PC-9 (cell line): ENCODE measurements at places on chromosomes 2 and 18.

- peak; percentile 22 for DNase-seq
Measured at GRCh38 chr2:72004976-72005375, 142.7 kb downstream of the CYP26B1 start.

GRCh38 chr2:42804338-42804737, 12.0 kb upstream of the HAAO start:
- DNase-seq = no peak

DNA sequence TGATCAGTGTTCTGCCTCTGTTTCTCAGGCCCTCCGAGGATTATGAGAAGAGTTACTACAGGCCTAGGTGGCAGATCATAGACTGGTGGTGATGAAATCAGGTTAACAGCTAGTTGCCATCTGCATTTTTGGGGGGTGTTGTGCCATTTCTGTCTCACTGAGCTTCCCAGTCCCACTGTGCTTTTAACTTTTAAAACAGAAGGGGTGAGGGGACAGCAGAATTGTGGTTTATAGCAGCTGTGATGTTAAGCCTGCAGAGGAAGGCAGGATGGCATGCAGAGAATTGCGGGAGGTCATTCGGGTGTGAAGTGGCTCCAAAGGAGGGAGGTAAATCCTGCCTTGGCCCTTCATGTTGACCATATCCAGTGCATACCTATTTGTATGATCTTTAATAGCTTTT, 5.0 kb downstream of the CAB39 start:
- no peak for DNase-seq

DNA sequence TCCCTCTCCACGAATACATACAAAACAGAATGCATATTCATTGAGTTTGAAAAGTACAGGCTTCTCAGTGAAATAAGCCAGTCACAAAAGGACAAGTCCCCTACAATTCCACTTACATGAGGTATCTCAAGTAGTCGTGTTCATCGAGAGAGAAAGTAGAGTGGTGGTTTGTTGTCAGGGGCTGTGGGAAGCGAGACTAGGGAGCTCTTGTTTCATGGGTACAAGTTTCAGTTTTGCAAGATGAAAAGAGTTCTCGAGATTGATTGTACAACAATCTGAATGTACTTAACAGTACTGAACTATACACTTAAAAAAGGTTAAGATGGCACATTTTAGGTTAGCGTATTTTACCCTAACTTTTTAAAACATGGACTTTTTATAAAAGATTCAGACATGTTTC, 71.5 kb upstream of the TTC39C start:
- no peak for DNase-seq

- no peak for DNase-seq
Measured at GRCh38 chr2:156708051-156708450, 271.9 kb downstream of the GPD2 start.

DNA sequence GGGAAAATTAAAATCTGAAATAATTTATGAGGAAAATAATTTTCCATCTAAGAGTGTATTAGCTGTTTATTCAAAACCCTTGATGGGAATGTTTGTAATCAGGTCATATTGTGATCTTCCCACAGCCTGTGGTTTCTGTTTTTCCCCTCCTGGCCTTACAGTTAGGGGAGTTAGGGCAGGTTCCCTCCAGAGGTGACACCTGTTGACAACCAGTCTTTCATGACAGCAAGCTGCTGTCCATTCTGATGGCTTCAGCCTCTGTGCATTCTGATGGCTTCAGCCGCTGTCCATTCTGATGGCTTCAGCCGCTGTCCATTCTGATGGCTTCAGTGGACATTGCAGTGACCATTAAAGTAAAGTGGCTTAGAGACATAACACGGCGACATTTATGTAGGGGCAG, 328.2 kb downstream of the GBX2 start:
- no peak for DNase-seq

DNA sequence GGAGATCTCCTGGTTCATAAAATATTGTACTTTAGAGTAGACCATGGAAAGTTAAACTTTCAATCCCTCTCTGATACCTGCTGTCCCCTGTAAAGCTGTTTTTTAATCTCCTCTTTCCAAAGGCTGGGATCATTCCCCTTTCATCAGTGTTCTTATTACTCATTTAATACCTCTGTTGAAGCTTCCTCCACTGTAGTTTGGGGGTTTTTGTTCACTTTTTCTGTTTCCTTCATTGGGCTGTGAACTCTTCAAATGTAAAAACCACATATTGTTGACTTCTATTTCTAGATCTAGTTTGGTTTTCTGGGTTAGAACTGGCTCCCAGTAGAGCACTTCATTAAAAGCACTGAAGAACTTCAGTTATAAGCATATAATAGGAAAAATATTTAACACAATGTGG, 598.1 kb downstream of the RNF144A start:
- no peak for DNase-seq

DNA sequence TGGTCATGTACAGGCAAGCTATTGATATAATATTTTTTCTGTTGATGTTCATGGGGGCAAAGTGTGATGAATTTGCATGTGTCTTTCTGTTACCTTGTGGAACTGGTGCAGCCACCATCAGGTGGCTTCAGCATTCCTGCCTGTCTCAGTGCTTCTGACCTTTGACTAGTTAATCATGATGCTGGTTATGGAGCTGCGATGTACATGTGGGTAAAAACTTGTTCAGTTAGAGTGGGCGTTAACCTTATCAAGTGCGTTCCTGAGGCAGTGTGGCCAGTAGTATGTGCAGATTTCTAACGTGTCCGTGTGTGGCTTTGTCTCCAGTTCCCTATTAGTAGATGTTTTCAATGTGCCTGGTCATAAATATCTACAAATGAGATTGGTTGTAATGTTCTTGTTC, 127.4 kb upstream of the ZSWIM2 start:
- no peak for DNase-seq

GRCh38 chr18:54284981-54285785, 15.9 kb downstream of the POLI start:
- DNase-seq = peak; percentile 10

DNA sequence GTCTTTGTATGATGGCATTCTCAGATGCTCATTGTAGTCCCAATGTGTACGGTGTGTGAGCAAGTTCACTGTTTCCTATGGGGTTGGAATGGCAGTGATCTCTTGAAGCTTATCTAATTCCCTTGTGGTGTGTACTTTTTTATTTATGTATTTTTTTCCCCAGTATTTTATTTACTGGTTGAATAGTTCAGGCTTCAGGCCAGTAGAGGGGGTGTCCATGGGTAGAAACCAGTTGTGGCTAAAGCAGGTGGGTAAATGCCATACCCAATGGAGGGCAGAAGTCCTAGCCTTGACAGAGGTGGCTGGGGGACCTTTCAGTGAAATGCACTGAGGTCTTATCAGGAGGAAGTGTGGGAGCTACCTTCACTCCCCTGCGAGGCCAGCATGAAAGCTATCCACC, 351.4 kb upstream of the CWC22 start:
- no peak for DNase-seq

- no peak for DNase-seq
Measured at GRCh38 chr2:114461116-114461515, 18.7 kb downstream of the DPP10 start.

DNA sequence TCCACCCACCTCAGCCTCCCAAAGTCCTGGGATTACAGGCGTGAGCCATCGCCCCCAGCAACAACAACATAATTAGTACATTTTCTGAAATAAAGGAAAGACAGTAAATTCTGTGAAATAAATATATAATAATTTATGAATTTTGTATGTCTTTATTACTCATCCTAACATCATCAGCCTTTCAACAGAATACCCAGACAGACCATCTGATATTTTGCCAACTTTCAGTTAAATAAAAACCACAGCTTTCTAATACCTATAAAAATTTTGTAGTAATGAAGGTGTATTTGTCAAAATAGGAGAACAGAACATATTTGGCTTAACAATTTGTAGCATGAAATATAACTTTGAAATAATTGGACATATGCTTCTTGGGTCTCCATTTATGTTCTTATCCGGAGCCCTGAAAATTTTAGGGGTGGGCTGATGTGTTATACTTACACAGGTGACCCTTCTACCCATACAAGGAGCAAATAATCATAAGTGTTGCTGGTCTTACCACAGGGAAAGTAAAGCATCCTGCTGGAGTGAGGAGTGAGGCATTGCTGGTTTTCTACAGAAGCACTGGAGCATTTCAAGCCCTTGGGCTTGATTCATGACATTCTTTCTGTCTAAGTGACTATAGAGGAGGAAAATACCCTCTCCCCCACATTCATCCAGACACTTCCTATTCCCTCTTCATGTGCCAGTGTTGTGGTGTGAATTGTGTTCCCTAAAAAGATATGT, 99.3 kb downstream of the SPOPL start:
- no peak for DNase-seq

DNA sequence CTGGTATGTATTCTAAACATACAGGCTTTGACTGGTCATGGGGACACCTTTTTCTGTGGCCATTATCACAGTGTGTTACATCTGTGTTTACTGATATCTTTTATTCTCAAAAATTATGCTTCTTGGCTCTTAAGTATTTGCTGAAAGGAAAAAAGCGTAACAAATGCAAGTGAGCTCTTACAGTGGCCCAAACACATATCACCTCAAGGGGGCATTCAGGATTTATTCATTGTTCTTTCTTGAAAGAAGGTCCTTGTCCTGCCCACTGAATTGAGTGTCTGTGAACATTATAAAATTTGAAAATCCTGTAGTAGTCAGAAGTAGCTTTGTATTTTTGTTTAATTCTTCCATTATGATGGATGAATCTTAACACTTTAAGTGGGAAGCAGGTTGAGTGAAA, 454.5 kb downstream of the XIRP2 start:
- no peak for DNase-seq

DNA sequence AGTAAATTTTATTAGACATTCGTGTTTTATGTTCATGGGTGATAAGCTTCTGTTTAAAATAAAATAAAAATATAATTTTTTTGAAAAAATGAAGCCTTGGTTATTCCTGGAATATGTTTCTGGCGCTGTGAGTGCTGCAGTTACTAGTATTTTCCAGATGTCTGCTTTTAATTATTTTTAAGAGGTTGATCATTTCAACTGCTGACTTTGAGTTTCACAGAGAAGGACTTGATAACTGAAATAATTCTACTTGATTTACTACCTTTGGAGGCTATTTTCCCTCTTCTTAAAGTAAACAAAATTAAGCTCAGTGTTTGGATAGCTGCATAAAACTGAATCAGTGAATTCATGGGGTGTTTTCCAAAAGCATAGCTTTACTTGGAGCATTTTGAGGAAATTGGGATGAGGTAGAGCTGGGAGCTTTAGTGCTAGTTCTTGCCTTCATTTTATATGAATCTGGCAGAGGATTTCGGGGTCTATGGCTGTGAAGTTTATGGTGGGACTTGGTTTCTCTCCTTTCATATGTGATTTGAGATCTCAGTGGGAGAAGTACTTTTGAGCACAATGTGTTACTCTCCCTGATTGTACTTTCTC, 666.5 kb downstream of the DCDC2C start:
- DNase-seq = no peak

GRCh38 chr2:120014226-120014980, 1.5 kb downstream of the EPB41L5 start:
- DNase-seq = no peak
